Right atrium auricular region (tissue), 2 donors: ENCODE measurements at places on chromosomes 3 and 15. TPM values are rescaled to one million over a fixed set of nuclear protein-coding genes. Genes with fewer than 3 reads are reported as not detected.

SPINK8 gene
- not detected for total RNA-seq

DNA sequence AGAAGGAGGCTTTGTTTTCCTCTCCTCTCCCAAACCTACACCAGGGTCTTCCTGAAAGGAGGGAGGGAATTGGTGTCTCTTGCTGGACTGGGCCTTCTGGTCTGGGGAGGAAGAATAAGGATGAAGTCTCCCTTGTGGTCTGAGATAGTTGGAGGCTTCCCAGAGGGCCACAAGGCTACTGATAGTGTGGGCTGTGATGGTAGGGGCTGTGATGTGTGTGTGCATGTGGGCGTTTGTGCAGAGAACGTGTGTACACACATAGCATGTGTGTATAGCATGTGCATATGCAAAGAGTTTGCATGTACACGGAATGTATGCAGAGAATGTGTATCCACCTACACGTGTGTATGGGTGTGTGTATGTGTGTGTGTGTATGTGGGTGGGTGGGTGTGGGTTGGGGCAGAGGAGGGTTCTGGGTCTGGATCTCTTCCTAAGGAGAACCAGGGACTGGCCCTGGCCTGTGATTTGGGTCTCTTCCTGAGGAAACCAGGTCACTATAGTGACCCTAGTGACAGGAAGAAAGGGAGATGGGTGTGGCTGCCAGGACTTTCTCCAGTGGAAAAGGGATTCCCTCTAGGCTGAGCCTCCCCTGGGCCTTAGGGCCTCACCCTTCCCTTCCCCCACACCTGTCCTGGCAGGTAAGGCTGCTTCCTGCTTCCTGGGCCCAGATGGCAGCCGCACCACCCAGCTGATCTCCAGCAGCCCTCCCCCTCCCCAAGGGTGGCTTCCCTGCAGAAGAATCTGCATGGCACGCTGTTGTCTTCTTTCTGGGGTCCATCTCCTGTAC lies 1.7 kb downstream of the FLNB start:
- no peaks in the 10 kb centered on the region for H3K27me3 ChIP-seq
- peaks cover 44% of the 10 kb centered on the region for H3K4me1 ChIP-seq
- DNase-seq = no peak
- no peaks in the 10 kb centered on the region for H3K36me3 ChIP-seq
- peak overlapping the region; percentile 89 for H3K4me3 ChIP-seq

- peaks cover 22% of the 10 kb centered on the region for H3K36me3 ChIP-seq
- no peak for DNase-seq
- H3K4me1 ChIP-seq = no peaks in the 10 kb centered on the region
Observed at GRCh38 chr3:168006584-168006983, 89.1 kb downstream of the GOLIM4 start.

- no peak for DNase-seq
- no peaks in the 10 kb centered on the region for H3K36me3 ChIP-seq
- no peaks in the 10 kb centered on the region for H3K4me1 ChIP-seq
- no peak overlapping the region for H3K4me3 ChIP-seq
- H3K27ac ChIP-seq = no peak overlapping the region
Observed at GRCh38 chr3:54138937-54139547, 16.7 kb downstream of the CACNA2D3 start.
